ENCODE measurements at places on chromosomes 1 and 21.

DNA sequence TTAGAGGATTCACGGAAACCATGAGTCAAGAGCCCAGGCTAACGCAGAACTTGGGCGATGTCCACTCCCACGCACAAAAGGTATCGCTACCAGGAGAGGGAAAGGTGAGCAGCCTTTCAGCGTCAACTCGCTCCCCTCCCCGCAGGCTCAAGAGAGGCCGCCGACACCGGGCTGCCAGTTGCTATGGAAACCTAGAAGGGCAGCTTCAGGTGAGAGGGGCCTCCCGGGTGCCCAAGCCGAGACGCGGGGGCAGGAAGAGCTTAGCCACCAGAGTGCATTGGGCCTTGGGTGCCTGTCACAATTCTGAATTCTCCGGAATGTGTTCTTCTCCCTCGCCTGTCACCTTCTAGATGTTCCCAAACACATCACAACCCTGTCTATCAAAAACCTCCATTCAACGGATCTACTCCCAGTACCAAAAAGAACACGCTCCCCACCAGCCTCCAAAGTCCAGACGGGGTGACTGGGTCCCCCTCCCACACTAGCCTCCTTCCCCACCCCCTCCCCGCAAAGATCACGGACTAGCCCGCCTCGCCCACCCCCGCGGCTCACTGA, 694 bp downstream of the MEAF6 start:
- no peak for DNase-seq

GRCh38 chr1:45753248-45754037, 3.0 kb upstream of the IPP start:
- DNase-seq, result no peak

GRCh38 chr21:29586696-29587095, 288.0 kb downstream of the BACH1 start:
- DNase-seq, result no peak

DNA sequence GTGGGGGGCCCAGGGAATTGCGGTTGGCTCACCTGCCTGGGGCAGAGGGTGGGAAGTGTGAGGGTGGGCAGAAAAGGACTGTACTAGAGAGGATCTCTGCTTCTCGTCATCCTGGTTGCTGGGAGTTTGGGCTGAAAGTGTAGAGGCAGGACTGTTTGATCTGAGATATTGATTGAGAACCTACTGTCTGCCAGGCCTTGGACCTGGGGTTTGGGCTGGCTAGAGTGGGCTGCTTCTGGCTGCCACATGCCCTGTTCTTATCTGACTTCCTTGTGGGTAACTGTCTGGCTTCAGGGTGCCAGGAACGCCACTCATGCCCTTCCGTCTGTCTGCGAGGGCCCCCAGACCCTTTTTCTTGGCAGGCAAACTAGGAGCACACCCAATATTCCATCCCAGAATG, 200.9 kb downstream of the FOXD2 start:
- no peak for DNase-seq

GRCh38 chr1:118945489-118945888, 42.7 kb downstream of the TBX15 start:
- DNase-seq, result no peak

DNA sequence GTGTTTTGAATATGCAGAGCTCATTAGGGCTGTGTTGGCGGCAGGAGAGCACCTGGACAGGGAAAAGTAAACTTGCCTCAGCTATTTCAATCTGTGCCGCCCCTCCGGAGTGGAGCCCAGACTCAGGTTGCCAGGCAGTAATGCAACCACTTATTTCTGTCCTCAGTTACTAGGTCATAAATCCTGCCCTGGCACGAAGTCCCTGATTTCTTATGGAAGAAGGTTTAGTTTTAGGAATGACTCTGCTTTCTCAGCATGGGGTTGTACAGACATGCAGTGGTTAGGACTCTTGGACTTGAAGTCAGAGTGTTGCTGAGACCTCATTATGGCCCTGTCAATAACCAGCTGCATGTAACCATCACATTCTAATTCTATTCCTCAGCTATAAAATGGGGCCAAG, 98.3 kb upstream of the FGGY start:
- DNase-seq, result no peak

- no peak for DNase-seq
These were observed 56.6 kb upstream of the EDN2 start for GRCh38 chr1:41540886-41541591.

- DNase-seq, result no peak
These were observed 111.5 kb downstream of the CCDC185 start for GRCh38 chr1:223504741-223505140.

DNA sequence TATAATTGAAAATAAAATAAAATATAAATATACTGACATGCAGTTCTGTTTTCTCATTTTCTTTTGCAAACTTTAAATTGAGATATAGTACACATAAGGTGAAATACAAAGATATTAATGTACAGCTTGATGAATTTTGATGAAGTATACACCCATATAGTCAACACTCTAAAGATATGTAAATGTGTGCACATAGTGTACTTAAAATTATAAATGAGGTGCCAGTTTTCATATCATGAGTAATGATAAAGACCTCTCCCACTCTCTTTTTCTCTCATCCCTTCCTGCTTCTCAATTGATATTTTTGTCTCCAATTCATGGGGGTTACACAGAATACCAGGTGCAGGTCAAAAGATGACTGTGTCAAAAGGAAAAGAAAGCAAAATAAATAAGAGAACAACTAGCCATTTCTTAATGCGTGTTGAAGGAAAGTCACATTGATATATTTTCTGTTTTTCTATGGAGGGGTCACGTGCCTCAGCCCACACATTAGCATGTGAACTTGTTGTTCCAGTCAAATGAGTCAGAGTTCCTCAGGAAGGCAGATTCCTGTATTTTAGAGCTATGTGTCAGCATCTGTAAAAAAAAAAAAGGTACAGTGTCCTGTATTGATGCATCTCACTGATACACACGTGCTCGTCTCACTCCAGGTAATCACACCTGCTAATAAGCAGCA, 64.3 kb upstream of the HOOK1 start:
- no peak for DNase-seq

GRCh38 chr1:76682138-76682537, 185.1 kb upstream of the ST6GALNAC5 start:
- no peak for DNase-seq

DNA sequence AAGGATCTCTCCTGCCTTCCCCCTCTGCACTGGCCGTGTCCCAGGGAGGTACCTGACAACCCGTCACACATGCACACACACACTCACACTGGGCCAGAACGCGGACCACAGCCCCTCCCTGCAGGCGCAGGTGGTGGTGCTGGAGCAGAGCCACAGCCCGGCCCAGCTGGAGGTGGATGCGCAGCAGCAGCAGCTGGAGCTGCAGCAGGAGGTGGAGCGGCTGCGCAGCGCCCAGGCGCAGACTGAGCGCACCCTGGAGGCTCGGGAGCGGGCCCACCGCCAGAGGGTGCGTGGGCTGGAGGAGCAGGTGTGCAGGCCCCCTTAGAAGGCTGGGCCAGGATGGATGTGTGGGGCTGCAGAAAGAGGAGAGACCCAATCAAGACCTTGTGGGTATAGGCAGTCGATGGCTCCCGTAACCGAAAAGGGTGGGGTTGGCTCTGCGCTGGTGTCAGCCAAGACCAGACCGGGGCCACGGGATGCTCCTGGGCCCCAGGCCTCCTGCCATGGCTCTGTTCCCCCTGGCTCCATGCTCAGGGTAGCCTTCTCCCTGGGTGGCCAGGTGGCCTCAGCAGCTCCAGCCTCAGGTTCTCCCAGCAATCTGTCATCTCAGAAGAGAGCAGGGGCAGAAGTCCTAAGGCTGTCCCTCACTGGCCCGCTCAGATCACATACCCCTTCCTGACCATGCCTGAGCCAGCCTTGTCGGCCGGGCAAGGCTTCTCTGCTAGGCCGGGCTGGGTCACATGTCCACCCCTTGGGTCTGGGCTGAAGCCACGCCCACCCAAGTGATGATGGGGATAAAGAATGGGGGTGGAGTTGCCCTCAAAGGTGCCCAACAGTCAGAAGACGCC, 8.9 kb downstream of the MFAP2 start:
- DNase-seq, result no peak

DNA sequence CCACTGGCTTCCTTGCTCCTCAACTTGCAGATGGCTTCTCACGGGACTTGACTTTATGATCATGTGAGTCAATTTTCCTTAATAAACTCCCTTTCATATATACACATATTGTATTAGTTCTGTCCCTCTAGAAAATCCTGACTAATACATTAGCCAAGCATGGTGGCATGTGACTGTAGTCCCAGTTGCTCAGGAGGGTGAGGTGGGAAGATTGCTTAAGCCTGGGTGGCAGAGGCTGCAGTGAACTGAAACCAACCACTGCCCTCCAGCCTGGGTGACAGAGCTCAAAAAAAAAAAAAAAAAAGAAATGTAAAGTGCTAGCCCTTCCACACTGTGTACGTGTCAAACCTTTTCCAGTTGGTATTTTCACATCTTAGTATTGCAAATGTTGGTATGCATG, 857.0 kb downstream of the LTN1 start:
- DNase-seq, result no peak

- DNase-seq, result no peak
These were observed 2.2 kb downstream of the TLR5 start for GRCh38 chr1:223140611-223141405.

- DNase-seq, result no peak
These were observed 21.5 kb upstream of the ATP5PO start for GRCh38 chr21:33937146-33937545.

DNA sequence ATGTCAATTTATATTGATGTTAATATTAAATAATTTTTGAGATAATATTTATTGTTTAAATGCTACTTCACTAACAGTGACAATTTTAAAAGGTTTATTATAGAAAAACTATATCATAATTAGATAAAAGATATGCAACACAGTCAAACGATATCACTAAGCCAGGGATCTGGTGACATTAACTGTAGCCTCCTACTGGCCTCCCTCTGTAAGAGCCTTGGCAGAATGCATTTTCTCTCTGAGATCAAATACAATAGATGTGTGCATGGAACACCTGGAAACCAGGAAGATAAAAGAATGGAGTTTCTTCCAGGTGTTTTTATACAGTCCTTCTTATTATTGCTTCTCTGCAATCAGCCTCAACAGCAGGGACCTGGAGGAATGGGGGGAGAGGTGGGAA, 1762.1 kb downstream of the BRINP3 start:
- no peak for DNase-seq

GRCh38 chr21:36697060-36697850, 1.7 kb upstream of the SIM2 start:
- no peak for DNase-seq

DNA sequence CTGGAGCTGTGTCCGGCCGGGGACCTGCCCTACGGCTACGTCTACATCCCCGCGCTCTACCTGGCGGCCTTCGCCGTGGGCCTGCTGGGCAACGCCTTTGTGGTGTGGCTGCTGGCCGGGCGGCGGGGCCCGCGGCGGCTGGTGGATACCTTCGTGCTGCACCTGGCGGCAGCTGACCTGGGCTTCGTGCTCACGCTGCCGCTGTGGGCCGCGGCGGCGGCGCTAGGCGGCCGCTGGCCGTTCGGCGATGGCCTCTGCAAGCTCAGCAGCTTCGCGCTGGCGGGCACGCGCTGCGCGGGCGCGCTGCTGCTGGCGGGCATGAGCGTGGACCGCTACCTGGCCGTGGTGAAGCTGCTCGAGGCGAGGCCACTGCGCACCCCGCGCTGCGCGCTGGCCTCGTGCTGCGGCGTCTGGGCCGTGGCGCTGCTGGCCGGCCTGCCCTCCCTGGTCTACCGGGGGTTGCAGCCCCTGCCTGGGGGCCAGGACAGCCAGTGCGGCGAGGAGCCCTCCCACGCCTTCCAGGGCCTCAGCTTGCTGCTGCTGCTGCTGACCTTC, 412 bp downstream of the GPR25 start:
- DNase-seq, result no peak

GRCh38 chr1:22376976-22377375, 74.7 kb upstream of the ZBTB40 start:
- DNase-seq, result no peak

DNA sequence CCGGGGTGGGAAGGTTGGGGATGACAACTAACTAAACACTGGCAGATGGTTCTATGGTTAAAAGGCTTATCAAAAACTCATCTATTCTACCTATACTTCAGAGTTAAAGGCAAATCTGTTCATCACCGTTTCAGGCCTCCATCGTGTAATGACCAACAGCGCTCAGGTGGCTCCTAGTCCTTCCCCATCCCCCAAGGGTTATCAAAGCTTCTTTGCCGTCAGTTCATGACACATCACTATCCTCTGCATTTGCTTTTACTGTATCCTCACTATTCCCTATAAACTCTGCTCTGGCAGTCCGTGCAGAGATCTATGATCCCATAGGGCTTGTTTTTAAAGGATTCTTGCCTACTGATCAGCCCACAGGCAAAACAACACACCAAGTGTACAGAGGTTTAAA, 8.2 kb downstream of the HMGN1 start:
- no peak for DNase-seq

GRCh38 chr1:199041173-199041914, 402.5 kb downstream of the PTPRC start:
- DNase-seq, result no peak

DNA sequence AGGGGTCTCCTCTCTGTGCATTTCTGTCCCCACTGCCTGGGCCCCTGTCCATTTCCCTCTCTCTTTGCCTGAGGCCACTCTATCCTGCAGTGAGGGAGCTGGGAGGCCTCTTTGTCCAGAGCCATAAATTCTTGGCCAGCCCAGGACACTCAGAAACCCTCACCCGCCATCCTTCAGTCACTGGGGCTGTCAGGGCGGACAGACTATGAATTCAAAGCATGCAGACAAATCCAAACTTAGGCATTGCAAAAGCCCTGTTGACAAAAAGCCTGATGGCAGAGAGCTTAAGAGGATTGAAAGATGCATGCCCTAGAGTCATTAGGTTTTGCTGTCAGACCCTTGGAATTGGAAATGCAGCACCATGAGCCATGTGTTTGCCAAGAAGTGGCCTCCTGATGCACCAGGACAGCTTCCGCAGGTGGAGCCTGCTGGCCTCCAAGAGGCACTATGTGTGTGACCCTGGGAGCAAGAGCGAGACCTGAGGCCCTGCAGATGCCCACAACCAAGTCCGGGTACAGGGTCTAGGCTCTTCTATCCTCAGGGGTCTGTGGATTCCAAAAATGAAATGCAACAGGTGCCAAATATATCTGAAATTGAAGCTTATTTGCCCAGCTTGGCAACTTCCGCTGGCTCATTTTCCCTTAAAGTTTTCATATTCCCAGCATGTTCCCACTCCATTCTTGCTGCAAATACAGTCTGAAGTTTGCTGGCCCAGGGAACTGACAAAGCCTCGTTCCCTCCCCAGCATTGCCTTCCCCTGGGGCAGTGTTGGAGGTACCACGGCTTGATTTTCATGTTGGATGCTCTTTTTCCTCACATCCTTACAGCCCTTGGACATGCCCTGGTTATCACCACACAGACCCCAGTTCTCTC, 177.9 kb downstream of the PGBD5 start:
- DNase-seq, result no peak

GRCh38 chr1:30923597-30923996, 15.0 kb upstream of the SDC3 start:
- no peak for DNase-seq
